Choroid plexus epithelial cell (primary cell): ENCODE measurements at places on chromosomes 3 and 15.

DNA sequence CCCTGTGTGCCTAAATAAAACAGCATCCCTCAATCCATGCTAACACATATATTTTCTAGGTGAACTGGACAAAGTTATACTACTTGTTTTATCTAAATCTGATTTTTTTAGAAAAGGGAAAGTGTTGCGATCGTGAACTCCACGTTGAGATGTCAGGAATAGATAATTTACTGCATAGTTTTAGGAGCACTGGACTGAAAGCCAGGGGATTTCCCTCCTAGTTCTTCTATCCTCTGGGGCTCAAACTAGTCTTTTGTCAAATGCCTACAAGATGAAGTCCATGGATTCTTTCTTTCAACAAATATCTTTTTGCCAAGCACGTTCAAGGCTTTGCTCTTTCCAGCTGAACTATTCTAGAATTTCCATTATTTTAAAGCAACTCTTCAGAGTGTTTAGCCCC is 617 bp upstream of the HPS3 start:
- DNase-seq: peak; percentile 16

- DNase-seq: peak; percentile 96
Measured at GRCh38 chr15:73633991-73634495, 854 bp upstream of the NPTN start.

DNA sequence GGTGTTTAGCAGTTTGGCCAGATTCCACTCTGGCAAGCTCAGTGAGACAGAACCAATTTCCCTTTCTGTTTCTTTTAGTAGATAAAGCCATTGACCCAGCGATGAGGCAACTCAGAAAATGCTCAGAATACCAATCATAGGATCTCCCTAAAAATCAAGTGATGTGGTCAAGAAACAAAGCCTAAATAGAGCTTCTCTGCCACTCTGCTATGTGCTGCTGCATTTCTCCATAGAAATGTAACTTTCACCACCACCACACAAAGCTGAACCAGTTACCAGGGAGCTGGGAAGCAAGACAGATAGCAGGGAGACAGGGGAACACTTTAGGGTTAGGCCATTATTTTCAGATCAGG is 109.8 kb downstream of the RPL22L1 start:
- DNase-seq: peak; percentile 80

- DNase-seq: peak; percentile 97
Measured at GRCh38 chr3:152474585-152474984, 205.9 kb downstream of the MBNL1 start.

DNA sequence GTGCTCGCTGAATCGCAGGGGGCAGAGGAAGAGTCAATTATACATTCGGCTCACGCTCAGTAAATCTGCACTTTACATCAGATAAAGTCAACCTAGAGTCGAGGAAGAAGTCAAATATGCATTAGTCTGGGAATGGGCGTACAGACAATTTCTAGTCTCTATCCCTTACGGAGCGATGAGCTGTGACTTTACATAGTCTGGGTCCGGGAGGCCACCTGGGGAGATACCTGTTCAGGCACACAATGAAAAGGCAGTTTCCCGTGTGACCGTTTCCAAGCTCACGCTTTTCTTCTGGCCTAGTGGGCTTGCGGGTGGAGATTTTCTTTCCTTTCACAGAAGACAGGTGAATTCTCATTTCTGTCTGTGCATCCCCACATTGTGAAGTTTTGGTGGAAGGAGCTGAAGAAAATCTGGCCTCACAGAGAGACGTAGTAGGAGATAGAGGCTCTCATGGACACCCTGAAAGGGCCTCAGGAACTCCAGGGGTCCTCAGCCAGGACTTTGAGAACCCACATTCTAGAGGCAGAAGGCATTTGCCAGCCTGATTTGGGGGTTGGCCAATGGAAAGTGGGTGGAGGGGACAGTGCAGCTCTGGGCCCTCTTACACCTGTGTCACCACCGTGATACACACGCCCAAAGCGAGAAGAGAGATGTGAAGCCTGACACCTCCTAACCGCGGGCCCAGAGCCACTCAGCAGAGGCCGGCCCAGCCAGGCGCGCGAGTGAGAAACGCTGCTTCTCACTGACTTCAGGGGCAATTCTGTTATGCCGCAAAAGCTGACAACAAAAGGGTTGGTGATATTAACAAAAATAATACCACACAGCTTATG is 10.7 kb upstream of the OCA2 start:
- DNase-seq: no peak

DNA sequence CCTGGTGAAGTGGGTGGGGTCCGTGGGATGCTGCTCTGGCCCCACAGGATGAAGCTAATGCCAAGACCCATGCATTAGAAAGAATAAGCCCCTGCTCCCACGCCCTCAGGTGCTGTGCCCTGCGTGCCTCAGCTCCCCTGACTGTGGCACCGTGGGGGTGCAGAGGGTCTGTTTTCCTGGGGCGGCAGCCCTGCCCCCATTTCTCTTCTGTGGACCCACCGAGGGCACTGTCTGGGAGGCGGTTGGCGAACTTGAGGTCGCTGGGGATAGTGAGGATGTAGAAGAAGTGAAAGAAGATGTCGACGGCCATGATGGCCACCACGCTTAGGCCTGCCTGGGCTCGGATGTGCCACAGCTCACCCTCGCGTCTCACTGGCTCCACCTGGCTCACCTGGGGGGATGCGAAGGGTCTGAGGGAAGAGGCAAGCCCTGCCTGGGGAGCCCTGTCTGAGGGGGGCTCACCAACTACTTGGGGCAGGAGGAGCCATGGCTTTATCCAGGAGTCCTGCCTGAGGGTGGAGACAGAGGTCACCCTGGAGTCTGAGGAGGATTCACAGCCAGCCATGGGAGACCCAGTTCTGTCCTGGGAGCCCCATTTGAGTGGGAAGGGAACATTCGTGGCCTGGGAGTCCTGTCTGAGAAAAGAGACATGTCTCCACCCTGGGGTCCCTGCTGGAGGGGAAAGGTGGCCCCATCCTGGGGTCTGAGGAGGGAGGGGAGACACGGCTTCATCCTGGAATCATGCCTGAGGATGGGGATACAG is 5.1 kb downstream of the HHATL start:
- no peak for DNase-seq

GRCh38 chr15:76114561-76114960 is 54.8 kb downstream of the TMEM266 start:
- DNase-seq: no peak

DNA sequence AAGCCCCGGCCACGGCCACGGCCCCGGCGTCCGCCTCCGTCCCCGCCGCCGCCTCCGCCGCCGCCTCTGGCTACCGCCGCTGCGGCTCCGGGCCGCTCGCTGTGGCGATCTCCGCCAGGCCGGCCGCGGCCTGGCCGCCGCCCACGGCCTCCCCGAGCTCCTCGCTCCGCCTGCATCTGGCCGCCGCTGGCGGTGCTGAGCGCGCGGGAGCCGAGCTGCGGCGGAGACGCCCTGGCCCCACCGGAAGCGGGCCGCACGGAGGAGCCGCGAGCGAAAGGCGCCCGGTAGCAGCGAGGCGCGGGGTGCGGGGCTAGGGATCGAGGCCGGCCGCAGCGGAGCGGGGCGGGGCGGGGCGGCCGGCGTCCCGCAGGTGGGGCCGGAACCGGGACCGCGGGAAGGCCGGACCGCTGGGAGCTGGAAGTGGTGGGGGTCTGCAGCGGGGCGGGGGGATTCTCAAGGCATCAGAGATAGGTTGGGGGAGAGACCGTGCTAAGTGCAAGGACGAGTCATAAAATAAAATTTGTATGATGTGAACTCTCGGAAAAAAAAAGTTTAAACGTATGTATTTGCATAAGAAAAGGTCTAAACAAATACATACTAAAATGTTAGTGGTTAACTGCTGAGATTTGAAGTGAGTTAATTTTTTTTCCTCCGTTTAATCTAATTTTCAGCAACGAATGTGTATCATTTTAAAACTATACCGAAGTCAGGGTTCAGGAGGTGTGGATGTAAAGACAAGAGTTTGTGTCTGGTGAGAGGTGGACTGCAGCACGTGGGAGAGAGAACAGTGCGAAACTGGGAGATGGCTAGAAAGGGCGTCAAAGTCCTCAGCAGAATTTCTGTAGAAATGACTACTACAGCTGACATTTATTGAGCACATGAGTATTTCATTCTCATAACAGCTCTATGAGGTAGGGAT is at the start of gene AVEN:
AVEN (minus strand) TSS at position 334 of the 919 bp plus-strand sequence; CDS start at position 176, 158 bp downstream.
- DNase-seq: peak; percentile 53
